A673 (cell line): ENCODE measurements at places on chromosomes 3 and 15. TPM values are rescaled to one million over a fixed set of nuclear protein-coding genes. Genes with fewer than 3 reads are reported as not detected.

Gene TMCC1
- total RNA-seq = 29.4 and 32.8 TPM in 2 replicates

Gene CCDC191
- 1.1 and 3.2 TPM in 2 replicates for total RNA-seq

Gene LSMEM2
- total RNA-seq = not detected in 2 replicates

Gene DAZL
- not detected in 2 replicates for total RNA-seq

Gene SPATA12
- not detected in 2 replicates for total RNA-seq

Gene SCAMP5
- 3.8 and 5.8 TPM in 2 replicates for total RNA-seq

Gene PGBD4
- 2.6 and 2.7 TPM in 2 replicates for total RNA-seq

Gene RNF111
- total RNA-seq = 30.3 and 34.4 TPM in 2 replicates

Gene CRBN
- total RNA-seq = 39.9 and 41.6 TPM in 2 replicates

Gene ACAD9
- total RNA-seq = 54.5 and 54.9 TPM in 2 replicates

Gene ZMAT3
- total RNA-seq = 8.6 and 9.5 TPM in 2 replicates

DNA sequence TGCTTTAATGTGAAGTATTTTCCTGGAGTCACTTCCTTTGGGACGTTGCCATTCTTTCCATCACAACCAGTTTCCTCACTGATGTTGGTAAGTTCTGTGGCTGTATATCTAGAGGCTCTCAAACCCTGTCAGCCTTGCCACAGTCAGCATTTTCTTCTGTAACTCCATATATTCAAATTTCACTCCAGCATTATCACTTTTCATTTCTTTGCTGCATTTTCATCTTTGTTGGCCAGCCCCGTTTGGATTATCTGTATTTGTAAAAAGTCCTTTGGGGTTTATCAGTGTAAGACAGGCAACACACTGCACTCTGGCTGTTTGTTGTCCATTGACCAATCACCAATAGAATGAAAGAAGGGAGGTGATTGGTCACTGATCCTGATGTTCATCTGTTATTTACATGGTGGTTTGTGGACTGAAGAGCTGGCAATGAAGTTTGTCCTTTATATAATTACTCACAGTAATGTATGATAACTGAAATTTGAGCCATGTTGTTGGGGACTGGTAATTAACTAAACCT lies 20.3 kb downstream of the GMPS start:
- peaks cover 13% of the 10 kb centered on the region for H3K36me3 ChIP-seq
- no peaks in the 10 kb centered on the region for H3K27me3 ChIP-seq
- H3K4me1 ChIP-seq = peaks cover 24% of the 10 kb centered on the region
- no peak overlapping the region for H3K4me3 ChIP-seq

DNA sequence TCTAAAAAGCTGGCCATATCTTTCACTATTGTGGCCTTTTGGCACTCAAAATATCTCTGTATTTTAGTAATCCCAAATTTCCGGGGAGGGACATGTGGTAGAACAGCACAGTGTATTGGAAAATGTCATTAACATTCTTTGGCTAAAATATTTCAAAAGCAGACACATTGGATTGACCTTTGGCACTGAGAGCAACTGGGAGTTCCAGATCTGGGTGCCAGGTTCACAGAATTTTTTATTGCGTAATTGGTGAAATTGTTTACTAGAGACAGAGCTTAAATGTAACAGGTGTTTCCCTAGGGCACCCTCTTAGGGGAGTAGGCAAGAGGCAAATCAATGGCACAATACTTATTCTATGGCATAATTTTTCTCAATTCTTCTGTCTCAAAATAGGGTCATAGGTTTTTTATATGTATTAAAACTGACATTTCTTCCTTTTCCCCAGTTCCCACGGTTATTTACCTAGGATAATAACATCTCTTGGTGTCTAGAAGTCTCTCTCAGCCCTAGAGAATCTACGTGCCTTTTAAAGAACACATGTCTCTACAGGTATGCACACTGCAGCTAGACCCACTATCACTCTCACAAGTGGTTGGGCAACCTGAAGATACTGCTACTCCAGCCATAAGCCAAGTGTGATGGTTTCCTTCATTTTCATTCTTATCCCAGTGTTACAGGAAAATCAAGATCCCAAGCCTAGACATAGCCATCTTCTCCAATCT lies 10.6 kb downstream of the RBMS3 start:
- H3K4me3 ChIP-seq = no peak overlapping the region
- H3K36me3 ChIP-seq = no peaks in the 10 kb centered on the region
- no peaks in the 10 kb centered on the region for H3K27me3 ChIP-seq
- no peak for DNase-seq
- H3K27ac ChIP-seq = no peak overlapping the region
- H3K4me1 ChIP-seq = peaks cover 35% of the 10 kb centered on the region

DNA sequence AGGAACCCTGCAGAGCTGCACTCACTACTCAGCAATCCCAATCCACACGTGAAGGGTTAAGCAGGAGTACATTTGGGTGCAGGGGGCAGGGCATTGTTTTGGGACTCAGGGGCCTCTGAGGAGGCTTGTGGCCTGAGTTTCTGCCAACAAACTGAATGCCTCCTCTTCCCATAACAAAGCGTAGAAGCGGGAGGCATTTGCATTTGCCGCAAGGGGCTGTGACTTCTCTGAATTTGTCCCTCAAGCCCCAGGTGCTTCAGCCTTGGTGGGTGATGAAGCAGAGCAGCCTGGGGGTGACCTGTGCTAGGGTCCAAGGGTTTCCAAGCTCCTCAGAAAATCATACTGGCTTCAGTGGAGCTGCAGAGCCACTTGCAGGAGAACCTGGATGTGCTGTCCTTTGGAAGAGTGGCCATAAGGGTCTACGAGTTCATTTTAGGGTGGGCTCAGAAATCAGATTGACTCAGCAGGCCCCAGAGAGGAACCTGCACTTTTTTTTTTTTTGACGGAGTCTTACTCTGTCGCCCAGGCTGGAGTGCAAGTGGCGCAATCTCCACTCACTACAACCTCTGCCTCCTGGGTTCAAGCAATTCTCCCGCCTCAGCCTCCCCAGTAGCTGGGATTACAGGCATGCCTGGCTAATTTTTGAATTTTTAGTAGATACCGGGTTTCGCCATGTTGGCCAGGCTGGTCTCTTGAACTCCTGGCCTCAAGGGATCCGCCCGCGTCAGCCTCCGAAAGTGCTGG lies 1.4 kb upstream of the RPSA start:
- no peak overlapping the region for H3K27ac ChIP-seq
- no peaks in the 10 kb centered on the region for H3K4me1 ChIP-seq
- H3K27me3 ChIP-seq = no peaks in the 10 kb centered on the region
- peaks cover 28% of the 10 kb centered on the region for H3K36me3 ChIP-seq
- no peak for DNase-seq

- no peak overlapping the region for H3K4me3 ChIP-seq
- no peaks in the 10 kb centered on the region for H3K27me3 ChIP-seq
These were observed 113.6 kb upstream of the ROBO1 start for GRCh38 chr3:79881431-79881830.

DNA sequence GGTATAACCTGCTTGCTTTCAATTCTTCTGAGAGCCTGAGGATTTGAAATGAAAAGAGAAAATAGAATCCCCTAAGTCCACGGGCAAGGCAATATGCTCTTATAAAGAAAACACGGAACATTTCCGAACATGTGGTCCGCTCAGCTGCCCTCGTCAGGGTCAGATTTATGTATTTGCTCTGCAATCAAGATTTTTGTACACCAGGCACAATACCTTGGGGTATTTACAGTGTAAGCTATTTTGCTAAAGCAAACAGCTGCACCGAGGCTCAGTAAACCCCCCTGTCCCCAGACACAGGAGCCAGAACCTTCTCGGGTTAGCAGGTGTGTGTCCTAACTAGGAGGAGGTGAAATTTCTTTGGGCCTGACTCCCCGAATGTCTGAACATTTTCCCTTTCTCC lies 155.8 kb upstream of the LRIG1 start:
- H3K4me3 ChIP-seq = no peak overlapping the region
- no peaks in the 10 kb centered on the region for H3K36me3 ChIP-seq
- H3K27ac ChIP-seq = no peak overlapping the region
- no peaks in the 10 kb centered on the region for H3K4me1 ChIP-seq

GRCh38 chr15:69824075-69824876 lies 273.4 kb downstream of the TLE3 start:
- peaks cover 4% of the 10 kb centered on the region for H3K27me3 ChIP-seq
- H3K4me3 ChIP-seq = no peak overlapping the region
- H3K27ac ChIP-seq = no peak overlapping the region
- DNase-seq = peak; percentile 14
- no peaks in the 10 kb centered on the region for H3K36me3 ChIP-seq
- H3K4me1 ChIP-seq = peaks cover 29% of the 10 kb centered on the region

DNA sequence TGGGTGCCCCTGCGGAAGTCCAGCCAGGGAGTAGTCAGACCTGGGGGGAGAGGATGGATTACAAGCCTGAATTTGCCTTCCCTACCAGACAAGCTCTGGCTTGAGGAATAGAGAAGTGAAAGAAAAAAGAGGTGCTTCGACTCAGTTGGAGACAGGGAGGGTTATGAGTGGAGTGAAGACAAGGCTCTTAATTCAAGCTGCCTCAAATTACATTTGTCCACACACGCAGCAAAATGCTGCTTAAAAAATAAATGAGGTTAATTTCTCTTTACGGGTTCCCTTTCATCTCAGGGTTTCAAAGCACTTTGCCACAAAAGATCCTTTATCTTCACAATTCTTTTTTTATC lies 49.0 kb upstream of the SLC4A7 start:
- DNase-seq = no peak
- no peak overlapping the region for H3K4me3 ChIP-seq

DNA sequence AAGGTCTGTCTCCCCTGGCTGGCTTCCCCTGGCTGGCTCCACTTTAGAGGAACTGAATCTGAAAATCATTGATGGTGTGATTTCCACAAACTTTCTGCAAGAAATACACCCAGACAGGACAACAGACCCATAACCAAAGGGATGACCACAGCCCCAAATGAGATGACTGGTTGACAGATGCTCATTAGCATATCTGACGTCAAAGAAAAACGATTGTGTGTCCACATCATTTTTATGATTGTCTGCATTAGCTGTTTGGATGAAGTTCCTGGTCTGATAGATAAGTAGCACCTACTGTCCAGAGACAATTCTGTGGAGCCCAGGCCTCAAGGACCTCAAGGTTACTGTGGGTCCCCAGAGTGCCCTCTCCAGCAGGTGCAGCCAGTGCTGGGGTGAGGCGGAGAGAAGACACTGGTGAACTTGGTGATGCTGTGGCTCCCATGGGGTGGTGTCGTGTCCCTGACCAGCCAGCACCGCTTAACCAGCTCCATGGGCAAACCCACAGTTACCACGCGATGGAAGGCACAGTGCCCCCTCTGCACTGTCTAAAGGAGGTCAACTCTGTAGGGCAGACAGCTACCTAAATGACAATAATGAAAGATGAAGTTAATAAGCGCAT lies 127.4 kb downstream of the NSMCE3 start:
- DNase-seq = no peak
- no peaks in the 10 kb centered on the region for H3K4me1 ChIP-seq
- H3K36me3 ChIP-seq = no peaks in the 10 kb centered on the region
- no peak overlapping the region for H3K27ac ChIP-seq
- H3K27me3 ChIP-seq = peaks cover 5% of the 10 kb centered on the region
- no peak overlapping the region for H3K4me3 ChIP-seq

DNA sequence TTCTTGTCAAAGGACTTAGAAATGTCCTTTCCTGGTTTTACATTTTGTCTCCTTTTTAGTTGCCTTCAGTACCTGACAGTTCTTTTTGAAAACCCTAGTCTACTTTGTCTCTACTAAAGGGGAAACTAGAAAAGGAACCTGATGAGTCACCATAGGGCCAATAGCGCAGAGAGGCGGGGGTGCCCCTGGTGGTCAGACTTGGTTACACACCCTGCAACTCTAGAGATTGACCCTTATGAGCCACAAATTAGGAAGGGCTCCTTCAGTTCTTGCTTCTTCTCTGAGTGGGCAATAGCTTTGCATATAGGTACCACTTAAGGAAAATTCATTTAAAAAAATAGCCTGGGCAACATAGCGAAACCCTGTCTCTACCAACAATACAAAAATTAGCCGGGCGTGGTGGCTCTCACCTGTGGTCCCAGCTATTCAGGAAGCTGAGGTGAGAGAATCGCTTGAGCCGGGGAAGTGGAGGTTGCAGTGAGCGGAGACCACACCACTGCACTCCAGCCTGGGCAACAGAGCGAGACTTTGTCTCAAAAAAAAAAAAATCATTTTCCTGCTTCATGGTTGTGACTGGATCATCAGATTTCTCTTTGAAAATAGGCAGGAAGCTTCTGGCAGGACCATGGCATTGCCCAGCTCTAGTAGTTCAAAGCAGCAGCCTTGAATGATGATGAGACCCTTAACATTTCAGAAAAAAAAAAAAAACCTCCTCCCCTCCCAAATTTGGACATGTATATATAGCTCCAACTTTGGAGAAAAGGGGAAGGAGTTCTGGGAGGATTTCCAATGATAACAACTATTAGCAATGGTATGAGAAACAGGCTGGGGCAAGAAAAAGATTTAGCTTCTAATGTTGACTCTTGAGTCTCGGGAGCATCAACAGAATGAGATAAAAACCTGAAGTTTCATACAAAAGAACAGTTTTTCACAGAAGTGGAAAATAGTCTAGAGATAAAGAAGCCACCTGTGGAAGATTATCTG lies 45.2 kb upstream of the RASA2 start:
- no peaks in the 10 kb centered on the region for H3K4me1 ChIP-seq
- peak; percentile 74 for DNase-seq
- no peak overlapping the region for H3K4me3 ChIP-seq
- H3K27me3 ChIP-seq = no peaks in the 10 kb centered on the region
- peaks cover 5% of the 10 kb centered on the region for H3K36me3 ChIP-seq
- no peak overlapping the region for H3K27ac ChIP-seq

- no peak overlapping the region for H3K4me3 ChIP-seq
- no peaks in the 10 kb centered on the region for H3K36me3 ChIP-seq
- DNase-seq = no peak
- no peaks in the 10 kb centered on the region for H3K4me1 ChIP-seq
- H3K27me3 ChIP-seq = peaks cover 8% of the 10 kb centered on the region
These were observed 14.0 kb upstream of the NEO1 start for GRCh38 chr15:73038220-73038619.

DNA sequence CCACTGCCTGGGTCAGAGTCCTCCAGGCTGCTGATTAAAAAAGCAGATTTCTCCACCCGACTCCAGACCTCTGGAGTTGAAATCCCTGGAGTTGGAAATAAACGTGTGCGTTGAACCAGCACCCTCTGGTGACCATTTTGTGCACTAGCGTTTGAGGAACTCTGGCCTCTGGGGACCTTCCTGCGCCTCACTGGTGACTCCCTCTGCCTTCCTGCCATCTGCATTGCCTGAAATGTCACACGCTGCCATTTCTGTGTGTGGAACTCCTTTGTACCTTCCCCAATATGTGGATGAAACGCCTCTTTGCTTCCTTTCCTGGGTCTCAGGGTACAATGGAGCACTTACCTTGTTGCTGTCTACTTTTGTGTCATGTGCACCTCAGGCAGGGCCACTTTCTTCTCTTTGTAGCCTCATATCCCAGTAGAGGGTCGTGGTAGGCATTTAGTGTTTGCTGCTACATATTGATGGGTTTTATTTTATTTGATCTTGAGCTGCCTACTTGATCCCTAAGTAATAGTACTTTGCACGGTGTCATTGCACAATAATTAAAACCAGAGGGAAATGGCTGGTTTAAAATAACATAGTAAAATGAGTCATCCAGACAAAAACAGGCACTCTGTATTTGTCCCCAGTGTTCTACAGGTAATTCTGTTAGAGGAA lies 56.8 kb downstream of the GPR171 start:
- peaks cover 8% of the 10 kb centered on the region for H3K4me1 ChIP-seq
- no peaks in the 10 kb centered on the region for H3K36me3 ChIP-seq
- H3K27ac ChIP-seq = no peak overlapping the region
- H3K27me3 ChIP-seq = peaks cover 7% of the 10 kb centered on the region
- H3K4me3 ChIP-seq = no peak overlapping the region
- DNase-seq = peak; percentile 88
